ENCODE measurements at places on chromosomes 13 and 19.

- no peak for DNase-seq
Observed at GRCh38 chr19:45115809-45116615, 23.0 kb downstream of the PPP1R37 start.

- DNase-seq, result no peak
Observed at GRCh38 chr19:5447700-5448311, 7.4 kb upstream of the ZNRF4 start.

GRCh38 chr13:80203496-80203895 lies 137.4 kb downstream of the SPRY2 start:
- no peak for DNase-seq

- no peak for DNase-seq
Observed at GRCh38 chr19:19443902-19444680, 38.6 kb downstream of the GATAD2A start.

GRCh38 chr13:98942485-98942884 lies 35.4 kb downstream of the DOCK9 start:
- no peak for DNase-seq

DNA sequence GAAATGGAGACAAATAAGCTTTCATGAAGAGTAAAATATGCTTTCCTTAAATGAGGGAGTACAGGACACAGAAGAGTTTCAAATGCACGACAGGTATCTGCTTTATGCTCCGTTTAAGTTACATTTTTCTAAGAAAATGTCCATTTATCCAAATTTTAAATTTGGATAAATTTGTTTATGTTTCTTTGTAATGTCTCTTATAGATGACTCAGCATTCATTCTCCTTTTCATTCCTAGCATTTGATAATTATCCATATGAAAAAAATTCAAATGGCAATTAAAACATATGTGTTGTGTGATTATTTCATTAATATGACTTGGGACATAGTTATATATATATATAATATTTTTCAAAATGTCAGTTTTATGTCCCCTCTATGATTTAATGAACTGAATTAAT lies 1449.3 kb downstream of the SLITRK1 start:
- DNase-seq, result no peak

GRCh38 chr13:49540552-49540951 lies 44.8 kb downstream of the PHF11 start:
- DNase-seq, result no peak

- no peak for DNase-seq
Observed at GRCh38 chr13:22836475-22836874, 344.3 kb upstream of the SGCG start.

Measured in HEK293T (cell line).